Inflammatory macrophage treated with lipopolysaccharide for 1 hour (primary cell): ENCODE measurements at places on chromosomes 1 and 21.

DNA sequence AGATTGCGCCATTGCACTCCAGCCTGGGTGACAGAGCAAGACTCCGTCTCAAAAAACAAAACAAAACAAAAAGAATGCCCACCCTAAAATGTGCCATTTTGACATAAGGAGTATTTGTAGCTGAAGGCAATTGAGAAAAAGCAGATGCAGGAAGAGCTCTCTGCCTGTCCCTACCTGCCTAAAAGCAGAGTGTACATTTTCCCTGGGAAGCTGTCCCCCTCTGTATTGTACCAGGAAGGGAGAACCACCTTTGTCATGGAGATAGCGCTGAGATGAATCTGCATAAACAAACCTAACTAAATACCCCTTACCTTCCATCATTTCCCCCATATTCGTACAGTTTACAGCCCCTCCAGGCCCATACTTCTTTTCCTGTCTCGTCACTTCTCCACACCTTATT is 94.4 kb upstream of the SLC45A1 start:
- DNase-seq, result no peak

DNA sequence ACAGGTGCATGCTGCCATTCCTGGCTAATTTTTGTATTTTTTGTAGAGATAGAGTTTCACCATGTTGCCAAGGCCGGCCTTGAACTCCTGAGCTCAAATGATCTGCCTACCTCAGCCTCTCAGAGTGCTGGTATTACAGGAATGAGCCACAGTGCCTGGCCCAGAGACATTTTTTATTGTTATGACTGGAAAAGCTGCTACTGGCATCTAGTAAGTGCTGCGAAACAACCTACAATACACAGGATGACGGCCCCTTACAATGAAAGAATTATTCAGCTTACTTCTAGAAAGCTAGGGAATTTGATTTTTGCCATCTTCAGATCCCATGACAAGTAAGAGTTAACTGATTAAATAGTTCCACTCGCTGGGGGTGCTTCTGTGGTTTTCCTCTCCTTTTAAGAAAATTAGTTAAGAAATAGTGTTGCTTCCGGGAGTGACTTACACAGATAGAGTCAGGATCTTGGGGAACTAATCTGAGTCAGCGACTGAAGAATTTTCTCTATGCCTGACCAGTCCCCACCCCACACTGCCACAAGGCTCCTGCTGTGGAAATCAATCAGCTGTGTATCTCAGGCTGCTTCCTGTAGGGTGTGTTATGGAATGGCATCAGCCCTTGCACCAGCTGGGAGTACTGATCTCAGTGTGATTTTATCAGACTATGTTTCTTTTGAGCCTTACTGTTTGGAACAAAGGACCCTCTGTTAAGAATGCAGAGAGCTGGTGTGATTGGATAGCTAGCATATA is 93.0 kb upstream of the BMP8A start:
- peak; percentile 97 for DNase-seq

GRCh38 chr1:62288224-62288623 is 31.0 kb downstream of the KANK4 start:
- no peak for DNase-seq

DNA sequence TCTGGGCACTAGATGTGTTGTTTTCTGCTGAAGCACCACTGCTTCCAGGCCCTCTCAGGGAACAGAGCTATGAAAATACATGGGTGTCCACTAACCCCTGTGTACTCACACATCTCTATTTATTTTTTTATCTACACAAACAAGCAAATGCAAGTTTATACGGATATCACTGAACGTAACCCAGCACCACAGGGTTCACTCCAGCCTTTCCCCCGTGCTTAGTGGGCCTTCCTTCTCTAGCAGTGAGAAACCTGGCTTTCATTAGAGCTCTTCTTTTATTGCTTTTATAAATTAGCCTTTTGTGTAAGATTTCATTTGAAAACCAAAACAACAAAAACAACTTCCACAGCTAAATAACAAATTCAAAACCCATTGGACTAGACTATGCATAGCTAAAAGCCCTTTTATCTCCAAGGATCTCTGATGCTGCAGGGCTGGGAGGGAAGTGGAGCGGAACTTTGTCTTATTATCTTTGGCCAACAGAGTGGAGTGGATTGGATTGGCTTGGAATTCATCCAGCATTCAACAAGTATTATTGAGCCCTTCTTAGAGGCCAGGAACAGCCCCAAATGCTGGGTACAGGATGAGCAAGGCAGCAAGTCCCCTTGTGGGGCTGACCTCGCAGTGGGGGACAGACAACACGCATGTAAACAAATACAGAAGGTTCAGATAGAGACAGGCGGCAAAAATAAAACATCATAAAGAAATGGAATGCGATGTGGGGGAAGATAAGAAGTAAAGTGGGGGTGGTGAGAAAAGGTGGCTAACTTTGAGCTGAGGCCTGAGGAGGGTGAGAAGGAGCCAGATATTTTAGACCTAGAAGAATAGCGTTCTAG is 371.8 kb upstream of the POU3F1 start:
- DNase-seq, result no peak

DNA sequence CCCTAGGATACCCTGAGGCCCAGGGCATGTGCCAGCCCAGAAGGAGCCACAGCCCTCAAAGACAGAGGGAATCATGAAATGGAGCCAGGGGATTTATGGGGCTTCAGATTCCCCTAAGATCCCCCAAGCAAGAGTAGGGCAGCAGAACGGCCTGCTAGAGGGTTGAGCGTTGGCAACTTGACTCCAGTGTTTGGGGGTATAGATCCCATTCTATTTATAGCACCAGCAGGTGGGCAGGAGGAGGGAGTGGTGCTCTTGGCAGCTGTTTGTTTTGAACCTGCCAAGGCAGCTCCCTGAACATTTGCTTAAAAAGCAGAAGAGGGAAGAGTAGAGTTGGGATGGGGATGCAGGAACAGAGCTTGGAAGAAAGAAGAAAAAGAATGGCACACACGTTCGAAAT is 33.7 kb downstream of the GLUL start:
- DNase-seq, result no peak

DNA sequence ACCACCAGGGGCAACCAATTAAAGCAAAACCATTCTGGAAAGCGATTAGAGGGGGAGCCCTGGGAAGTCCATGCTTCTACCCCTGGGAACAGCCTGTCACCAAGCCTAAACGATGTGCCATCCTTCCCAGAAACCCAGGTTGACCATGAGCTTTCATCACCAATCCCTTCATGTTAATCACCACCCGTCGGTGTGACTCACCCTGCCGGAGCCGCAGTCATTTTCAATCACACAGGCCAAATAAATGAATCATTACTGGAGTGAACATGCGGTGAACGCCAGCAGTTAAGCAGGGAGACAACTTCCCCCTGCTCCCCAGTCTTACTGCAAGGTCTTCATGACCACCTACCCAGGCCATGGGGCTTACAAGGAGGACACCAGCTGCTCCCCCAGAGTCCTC is 308.8 kb downstream of the AJAP1 start:
- no peak for DNase-seq

GRCh38 chr1:25727635-25728286 is 72.2 kb upstream of the SELENON start:
- no peak for DNase-seq

- no peak for DNase-seq
Measured at GRCh38 chr1:174988539-174988938, 11.2 kb upstream of the CACYBP start.

- no peak for DNase-seq
Measured at GRCh38 chr21:42633858-42634257, 19.6 kb upstream of the PDE9A start.

DNA sequence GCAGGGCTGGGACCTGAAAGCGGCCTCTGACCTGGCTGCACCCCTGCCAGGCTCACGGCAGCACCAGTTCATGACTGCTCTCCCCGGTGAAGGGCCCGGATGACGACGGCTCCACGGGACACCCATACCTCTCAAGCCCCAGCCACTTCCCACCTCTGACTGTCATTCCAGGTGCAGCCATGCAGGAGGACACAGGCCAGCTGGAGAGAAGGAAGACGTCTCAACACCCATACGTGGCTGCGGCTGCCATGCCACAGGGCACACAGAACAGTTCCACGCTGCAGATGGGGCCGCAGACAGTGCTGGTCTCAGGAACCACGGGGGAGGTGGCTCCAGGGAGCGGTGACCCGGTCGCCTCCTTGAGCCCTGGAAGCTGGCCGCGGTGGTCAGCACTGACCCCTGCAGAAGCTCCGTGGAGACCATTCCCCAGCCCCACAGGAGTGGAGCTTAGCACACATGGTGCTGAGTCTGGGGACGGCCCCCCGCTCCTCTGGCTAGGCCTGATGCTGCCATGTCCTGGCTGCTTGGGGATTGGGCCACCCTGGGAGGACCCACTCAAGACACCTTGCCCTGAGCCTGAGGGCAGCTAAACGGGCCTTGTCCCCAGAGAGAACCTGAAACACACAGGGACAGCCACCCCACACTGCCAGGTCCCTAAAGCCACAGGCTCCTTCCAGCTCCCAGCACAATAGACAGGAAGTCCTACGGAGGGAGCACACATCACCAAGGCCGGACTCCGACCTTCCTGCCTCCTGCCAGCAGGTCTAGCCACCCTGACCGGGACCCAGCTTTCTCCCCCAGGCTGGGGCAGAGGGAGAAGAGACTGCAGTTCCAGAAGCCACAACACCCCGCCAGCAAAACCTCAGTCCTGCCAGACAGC is 8.6 kb downstream of the WNT9A start:
- DNase-seq, result no peak

DNA sequence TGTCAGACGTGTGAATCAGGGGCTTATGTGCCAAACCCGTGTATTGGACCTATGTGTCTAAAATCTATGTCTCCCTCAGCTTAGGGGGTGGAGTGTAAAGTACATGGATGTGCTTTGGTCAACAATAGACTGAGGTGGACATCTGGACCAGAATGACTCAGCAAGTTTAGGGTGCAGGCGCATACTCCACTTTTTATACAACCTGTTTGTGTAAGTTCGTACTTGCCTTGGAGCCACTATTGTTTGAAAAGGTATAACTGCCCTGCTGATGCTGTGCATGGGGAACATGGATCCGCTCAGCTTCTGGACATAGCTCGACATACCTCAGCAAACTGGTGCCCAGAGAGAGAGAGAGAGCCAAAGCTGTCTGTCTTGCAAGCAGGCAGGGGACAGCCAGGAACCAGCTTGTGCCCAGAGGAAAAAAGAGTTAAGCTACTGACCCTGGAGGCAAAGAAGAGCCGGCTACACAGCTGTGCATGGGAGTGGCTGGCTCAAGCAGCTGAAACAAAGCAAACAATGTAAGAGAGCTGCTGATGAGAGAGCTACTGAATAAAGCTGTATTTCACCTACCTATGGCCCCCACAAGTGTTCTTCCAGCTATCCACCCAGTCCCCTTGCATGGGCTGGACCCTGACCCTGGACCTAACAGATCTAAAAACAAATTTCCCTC is 41.2 kb downstream of the GJA5 start:
- DNase-seq, result no peak

- DNase-seq, result no peak
Measured at GRCh38 chr1:38073534-38074301, 27.1 kb upstream of the POU3F1 start.

GRCh38 chr1:6143395-6143794 is 36.7 kb downstream of the CHD5 start:
- DNase-seq, result no peak

DNA sequence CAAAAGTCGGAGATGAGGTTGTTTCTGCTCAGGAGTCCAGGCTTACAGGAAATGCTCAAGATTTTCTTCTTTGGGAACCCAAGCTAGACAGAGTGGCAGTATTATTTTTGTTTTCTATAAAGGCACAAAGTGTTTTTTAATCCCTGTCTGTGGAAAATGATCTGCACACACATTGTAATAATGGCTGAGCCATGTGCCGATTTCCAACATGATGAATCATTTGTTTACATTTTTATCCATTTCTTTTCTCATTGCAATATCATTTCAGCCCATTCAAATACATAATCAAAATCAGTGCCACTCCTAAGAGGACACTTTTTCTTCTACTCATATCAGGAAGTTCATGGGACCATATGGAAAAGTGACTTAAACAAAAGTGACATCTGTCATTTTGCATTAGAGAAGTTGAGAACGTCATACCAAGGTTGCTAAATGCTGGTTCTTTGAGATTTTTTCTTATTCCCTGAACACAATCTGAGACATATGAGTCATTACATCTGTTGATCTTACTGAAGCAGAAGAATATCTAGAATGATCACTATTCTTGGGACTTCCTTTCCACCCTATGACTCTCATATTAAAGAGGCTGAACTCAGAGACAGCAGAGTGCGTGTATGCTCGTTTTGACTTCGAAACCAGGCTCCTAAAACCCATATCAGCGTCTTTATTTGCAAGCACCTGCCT is 44.9 kb downstream of the ACTA1 start:
- peak; percentile 69 for DNase-seq

DNA sequence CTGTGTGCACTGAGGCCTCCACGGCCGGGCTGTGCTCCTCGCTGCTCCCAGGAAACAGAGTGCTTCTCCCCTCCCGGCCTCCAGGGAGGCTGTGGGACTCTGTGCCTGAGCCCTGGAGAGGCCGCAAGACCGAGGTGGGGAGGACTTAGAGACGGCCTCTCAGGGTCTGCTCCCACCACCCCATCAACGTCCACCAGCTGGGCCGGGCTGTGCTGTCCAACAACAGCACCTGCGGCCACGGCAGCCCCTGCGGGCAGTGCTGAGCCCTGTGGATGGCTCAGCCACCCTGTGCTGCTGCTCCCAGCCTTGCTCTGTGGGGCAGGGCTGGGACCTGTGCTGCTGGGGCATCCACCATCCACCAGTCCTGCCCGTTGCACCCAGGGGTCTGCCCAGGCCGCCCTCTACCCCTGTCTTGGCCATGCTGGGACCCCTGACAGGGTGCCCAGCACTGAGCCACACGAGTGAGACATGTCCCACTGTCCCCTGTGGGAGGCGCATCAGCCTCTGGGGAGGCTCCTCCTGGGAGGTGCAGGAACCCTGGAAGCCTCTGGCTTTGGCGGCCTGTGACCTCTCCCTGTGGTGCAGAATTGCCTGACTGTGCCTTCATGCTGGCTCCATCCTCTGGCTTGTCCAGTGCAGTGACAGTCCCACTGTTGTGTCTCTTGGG is 31.2 kb upstream of the LRRC3 start:
- DNase-seq, result no peak

GRCh38 chr1:232045139-232045994 is 418.8 kb downstream of the DISC1 start:
- DNase-seq, result no peak

DNA sequence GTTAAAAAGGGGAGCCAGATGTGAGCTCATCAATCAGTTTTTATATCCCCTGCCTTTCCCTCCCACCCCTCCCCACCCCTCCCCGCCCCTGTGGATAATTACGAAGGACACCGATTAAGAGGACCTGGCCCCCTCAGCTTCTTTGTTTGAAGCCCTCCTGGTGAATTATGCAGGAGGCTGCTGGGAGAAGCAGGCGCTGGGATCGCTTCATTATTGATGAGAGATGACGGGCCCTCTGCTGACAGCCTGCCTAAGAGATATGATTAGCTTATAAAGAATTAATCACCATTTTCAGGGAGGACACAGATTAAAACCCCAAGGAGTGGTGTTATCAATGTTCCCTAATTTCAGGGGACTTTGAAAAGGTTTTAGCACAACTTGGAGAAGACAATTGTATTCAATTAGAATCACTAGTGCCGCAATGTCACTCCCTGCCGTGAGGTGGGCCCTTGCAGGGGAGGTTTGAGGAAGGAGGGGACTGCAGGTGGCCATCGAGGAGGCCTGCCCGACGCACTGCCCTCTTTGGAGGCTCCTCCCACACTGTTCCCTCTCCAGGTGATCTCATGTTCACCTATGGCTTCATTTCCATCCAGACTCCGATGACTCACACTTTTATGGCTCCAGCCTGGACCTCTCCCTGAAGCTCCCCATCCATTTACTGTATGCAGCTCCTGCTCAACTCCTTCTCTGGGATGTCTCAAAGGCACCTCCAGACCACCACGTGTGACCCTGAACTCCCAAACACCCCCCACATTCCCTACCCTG is 67.0 kb upstream of the KLHDC7A start:
- DNase-seq, result no peak
